Endothelial cell of coronary artery (primary cell): ENCODE measurements at places on chromosomes 4 and X. TPM values are rescaled to one million over a fixed set of nuclear protein-coding genes. Genes with fewer than 3 reads are reported as not detected.

LIMCH1 gene
- total RNA-seq: 17.9 and 32.1 TPM in 2 replicates

TAPT1 gene
- total RNA-seq: 6.6 and 13.7 TPM in 2 replicates

HTN1 gene
- not detected in 2 replicates for total RNA-seq

FAM184B gene
- total RNA-seq: under 0.01 TPM in 1 of 2 replicates, not detected in the other

SAP30 gene
- 22.8 and 24.1 TPM in 2 replicates for total RNA-seq

SPANXC gene
- total RNA-seq: not detected in 2 replicates

C4orf51 gene
- total RNA-seq: not detected in 2 replicates

TMEM47 gene
- total RNA-seq: 24.2 and 42.5 TPM in 2 replicates

GAGE1 gene
- total RNA-seq: not detected in 2 replicates

MAD2L1 gene
- 11.5 and 25.0 TPM in 2 replicates for total RNA-seq

EPGN gene
- total RNA-seq: 0.09 and 2.0 TPM in 2 replicates

APOOL gene
- 5.9 and 11.2 TPM in 2 replicates for total RNA-seq

BRS3 gene
- total RNA-seq: not detected in 2 replicates

TMEM128 gene
- total RNA-seq: 13.3 and 14.6 TPM in 2 replicates

PNMA6F gene
- total RNA-seq: not detected in 2 replicates

PHOX2B gene
- total RNA-seq: not detected in 2 replicates

SMPX gene
- not detected in 2 replicates for total RNA-seq

EIF2S3 gene
- total RNA-seq: 238 and 316 TPM in 2 replicates

TEX13B gene
- total RNA-seq: not detected in 2 replicates

CCDC110 gene
- total RNA-seq: 0.36 and 0.75 TPM in 2 replicates

WNK3 gene
- 0.45 and 0.66 TPM in 2 replicates for total RNA-seq

KLKB1 gene
- not detected in 2 replicates for total RNA-seq

MXRA5 gene
- under 0.01 TPM in 1 of 2 replicates, not detected in the other for total RNA-seq

TMSB15A gene
- 0.75 and 2.8 TPM in 2 replicates for total RNA-seq

PPEF2 gene
- not detected in 2 replicates for total RNA-seq

GPR82 gene
- not detected in 2 replicates for total RNA-seq

MAGEA6 gene
- not detected in 2 replicates for total RNA-seq

UGT8 gene
- not detected in 2 replicates for total RNA-seq

IQSEC2 gene
- 3.1 and 3.8 TPM in 2 replicates for total RNA-seq

GIMD1 gene
- not detected in 2 replicates for total RNA-seq

ASB11 gene
- under 0.01 and 0.09 TPM in 2 replicates for total RNA-seq

COL25A1 gene
- 2.0 and 4.6 TPM in 2 replicates for total RNA-seq

TDO2 gene
- total RNA-seq: not detected in 2 replicates

RBMXL3 gene
- not detected in 2 replicates for total RNA-seq

MAN2B2 gene
- total RNA-seq: 10.6 and 14.3 TPM in 2 replicates

CFI gene
- 9.5 and 16.6 TPM in 2 replicates for total RNA-seq

IL15 gene
- total RNA-seq: 1.4 and 2.5 TPM in 2 replicates

MYOZ2 gene
- 0.18 and 0.28 TPM in 2 replicates for total RNA-seq

LARP1B gene
- total RNA-seq: 15.0 and 22.8 TPM in 2 replicates

GAGE10 gene
- not detected in 2 replicates for total RNA-seq

DLG3 gene
- total RNA-seq: 2.2 and 2.6 TPM in 2 replicates

MAGEC1 gene
- not detected in 2 replicates for total RNA-seq

FAM9C gene
- not detected in 2 replicates for total RNA-seq

COL4A5 gene
- total RNA-seq: 34.1 and 85.2 TPM in 2 replicates

EXOC1L gene
- not detected in 2 replicates for total RNA-seq

PITX2 gene
- total RNA-seq: not detected in 2 replicates

CDKL2 gene
- under 0.01 and 0.09 TPM in 2 replicates for total RNA-seq

VSIG1 gene
- 0.19 and 0.72 TPM in 2 replicates for total RNA-seq

PABPC1L2A gene
- total RNA-seq: not detected in 2 replicates

HPGD gene
- 0.19 TPM in 1 of 2 replicates, not detected in the other for total RNA-seq

CLGN gene
- 0.09 and 0.54 TPM in 2 replicates for total RNA-seq

PAGE3 gene
- not detected in 2 replicates for total RNA-seq

MAGEE1 gene
- total RNA-seq: 0.45 and 0.85 TPM in 2 replicates

SYTL4 gene
- total RNA-seq: 14.2 and 17.2 TPM in 2 replicates

RAB41 gene
- not detected in 2 replicates for total RNA-seq

AGA gene
- 21.4 and 27.7 TPM in 2 replicates for total RNA-seq

SLC10A7 gene
- total RNA-seq: 5.8 and 8.8 TPM in 2 replicates

CXCR3 gene
- total RNA-seq: not detected in 2 replicates
